Caco-2 (cell line): ENCODE measurements at places on chromosomes 5 and 9. TPM values are rescaled to one million over a fixed set of nuclear protein-coding genes. Genes with fewer than 3 reads are reported as not detected.

TYRP1 gene
- total RNA-seq: not detected in 2 replicates

MOB3B gene
- 4.7 and 5.3 TPM in 2 replicates for total RNA-seq

SEMA5A gene
- total RNA-seq: 27.4 and 34.3 TPM in 2 replicates

MYMK gene
- not detected in 2 replicates for total RNA-seq

SPATA31C2 gene
- total RNA-seq: not detected in 2 replicates

QRFP gene
- not detected in 2 replicates for total RNA-seq

C9orf43 gene
- 1.1 and 1.9 TPM in 2 replicates for total RNA-seq

LHFPL2 gene
- total RNA-seq: 44.0 and 49.7 TPM in 2 replicates

BAAT gene
- total RNA-seq: 1.1 and 1.3 TPM in 2 replicates

AGXT2 gene
- 0.21 TPM in 1 of 2 replicates, not detected in the other for total RNA-seq

ANXA2R gene
- total RNA-seq: 3.1 and 4.1 TPM in 2 replicates

COL15A1 gene
- total RNA-seq: not detected in 2 replicates

RNF183 gene
- total RNA-seq: 1.5 and 3.3 TPM in 2 replicates

GRCh38 chr5:32584646-32585045 lies 711 bp upstream of the SUB1 start:
- H3K4me3 ChIP-seq: no peak overlapping the region
- no peaks in the 10 kb centered on the region for H3K27me3 ChIP-seq
- DNase-seq: no peak
- peak overlapping the region; percentile 91 for H3K27ac ChIP-seq
- H3K4me1 ChIP-seq: peaks cover 16% of the 10 kb centered on the region

- H3K27ac ChIP-seq: no peak overlapping the region
- no peaks in the 10 kb centered on the region for H3K4me1 ChIP-seq
- no peaks in the 10 kb centered on the region for H3K27me3 ChIP-seq
- no peak overlapping the region for H3K4me3 ChIP-seq
Observed at GRCh38 chr5:50709471-50709870, 43.0 kb downstream of the PARP8 start.

- H3K36me3 ChIP-seq: no peaks in the 10 kb centered on the region
- DNase-seq: no peak
- no peak overlapping the region for H3K4me3 ChIP-seq
- H3K27me3 ChIP-seq: no peaks in the 10 kb centered on the region
- no peaks in the 10 kb centered on the region for H3K4me1 ChIP-seq
- no peak overlapping the region for H3K27ac ChIP-seq
Observed at GRCh38 chr5:169832845-169833244, 147.4 kb downstream of the INSYN2B start.

- H3K36me3 ChIP-seq: peaks cover 6% of the 10 kb centered on the region
- no peak for DNase-seq
- H3K27ac ChIP-seq: peak overlapping the region; percentile 93
- H3K27me3 ChIP-seq: no peaks in the 10 kb centered on the region
- H3K4me3 ChIP-seq: peak overlapping the region; percentile 93
Observed at GRCh38 chr5:177311392-177311722, 341 bp downstream of the MXD3 start.

DNA sequence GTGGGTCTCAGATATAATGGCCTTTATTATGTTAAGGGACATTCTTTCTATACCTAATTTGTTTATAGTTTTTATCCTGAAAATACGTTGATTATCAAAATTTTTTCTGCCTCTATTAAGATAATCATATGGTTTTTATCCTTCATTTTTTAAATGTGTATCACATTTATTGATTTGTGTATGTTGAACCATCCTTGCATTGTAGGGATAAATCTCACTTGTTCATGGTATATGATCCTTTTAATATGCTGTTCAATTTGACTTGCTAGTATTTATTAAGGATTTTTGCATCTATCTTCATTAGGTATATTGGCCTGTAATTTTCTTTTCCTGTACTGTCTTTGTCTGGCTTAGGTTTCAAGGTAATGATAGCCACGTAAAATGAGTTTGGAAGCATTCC lies 25.5 kb downstream of the PKD2L2 start:
- H3K4me1 ChIP-seq: no peaks in the 10 kb centered on the region
- H3K27ac ChIP-seq: no peak overlapping the region
- DNase-seq: no peak
- no peak overlapping the region for H3K4me3 ChIP-seq
- no peaks in the 10 kb centered on the region for H3K36me3 ChIP-seq

DNA sequence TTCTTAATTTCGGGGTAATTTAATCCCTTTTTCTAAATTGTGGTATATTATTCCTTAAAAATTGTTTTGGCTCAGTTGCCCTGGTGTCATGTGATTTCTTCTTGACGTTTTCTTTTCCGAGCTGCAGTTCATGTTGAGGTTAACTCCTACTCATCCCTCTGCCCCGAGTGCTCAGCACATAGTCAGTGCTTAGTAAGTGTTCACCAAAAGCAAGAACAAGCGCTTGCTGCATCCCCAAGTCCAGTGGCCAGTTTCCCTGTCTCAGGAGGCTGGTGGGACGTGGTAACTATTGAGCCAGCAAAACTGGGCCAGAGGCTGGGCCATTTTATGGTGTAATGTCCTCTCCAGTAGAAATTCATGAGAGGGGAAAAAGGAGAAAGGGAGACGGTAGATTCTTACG lies 23.3 kb downstream of the TRIO start:
- DNase-seq: no peak
- peaks cover 31% of the 10 kb centered on the region for H3K4me1 ChIP-seq

- no peak for DNase-seq
- H3K27ac ChIP-seq: no peak overlapping the region
- peaks cover 12% of the 10 kb centered on the region for H3K4me1 ChIP-seq
- H3K36me3 ChIP-seq: no peaks in the 10 kb centered on the region
- H3K27me3 ChIP-seq: no peaks in the 10 kb centered on the region
Observed at GRCh38 chr5:36402512-36402906, 100.8 kb upstream of the RANBP3L start.

GRCh38 chr5:68392617-68393016 lies 177.1 kb downstream of the PIK3R1 start:
- no peaks in the 10 kb centered on the region for H3K27me3 ChIP-seq
- no peak for DNase-seq
- H3K4me1 ChIP-seq: peaks cover 13% of the 10 kb centered on the region; the same call in 1 of the 2 replicates
- H3K27ac ChIP-seq: no peak overlapping the region

DNA sequence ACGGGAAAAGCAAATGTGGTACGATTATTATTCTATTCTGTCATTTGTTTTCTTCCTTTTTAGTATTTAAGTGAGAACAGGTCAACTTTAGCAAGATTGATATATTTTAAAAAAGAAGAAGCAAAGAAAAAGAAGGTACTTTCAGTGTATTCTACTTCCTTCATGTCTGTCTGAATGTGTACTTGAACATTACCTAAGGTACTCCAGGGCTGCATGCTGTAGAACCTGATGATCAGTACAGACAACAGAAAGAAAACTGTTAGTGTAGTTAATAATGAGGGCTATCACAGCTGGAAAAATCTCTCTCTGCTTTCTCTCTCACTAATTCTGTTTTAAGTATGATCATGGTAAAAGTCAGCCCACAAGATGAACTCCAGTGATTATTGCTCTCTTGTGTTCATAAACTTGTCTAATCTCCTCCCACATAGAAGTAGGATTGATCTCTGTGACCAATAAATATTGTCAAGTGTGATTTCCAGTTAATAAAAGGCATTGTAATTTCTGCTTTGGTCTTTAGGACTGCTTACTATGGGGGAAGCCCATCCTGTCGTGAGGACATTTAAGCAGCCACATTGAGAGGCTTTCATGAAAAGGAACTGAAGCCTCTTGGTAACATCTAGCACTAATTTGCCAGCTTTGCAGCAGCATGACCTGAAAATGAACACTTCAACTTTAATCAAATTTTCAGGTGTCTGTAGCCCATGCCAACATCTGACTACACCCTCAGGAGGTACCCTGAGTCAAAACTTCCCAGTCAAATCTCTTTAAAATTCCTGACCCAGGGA lies 864.0 kb upstream of the ACO1 start:
- no peak overlapping the region for H3K4me3 ChIP-seq
- H3K27me3 ChIP-seq: no peaks in the 10 kb centered on the region
- H3K36me3 ChIP-seq: no peaks in the 10 kb centered on the region
- H3K27ac ChIP-seq: no peak overlapping the region

DNA sequence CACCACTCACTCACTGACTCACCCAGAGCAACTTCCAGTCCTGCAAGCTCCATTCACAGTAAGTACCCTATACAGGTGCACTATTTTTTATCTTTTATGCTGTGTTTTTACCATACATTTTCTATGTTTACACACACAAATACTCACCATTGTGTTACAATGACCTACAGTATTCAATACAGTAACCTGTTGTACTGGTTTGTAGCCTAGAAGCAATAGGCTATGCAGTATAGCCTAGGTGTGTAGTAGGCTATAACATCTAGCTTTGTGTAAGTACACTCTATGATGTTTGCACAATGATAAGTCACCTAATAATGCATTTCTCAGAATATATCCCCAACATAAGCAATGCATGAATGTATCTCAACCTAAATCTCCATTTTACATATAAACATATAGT lies 541.1 kb downstream of the NR2F1-AS1 start:
- H3K4me1 ChIP-seq: no peaks in the 10 kb centered on the region
- no peaks in the 10 kb centered on the region for H3K36me3 ChIP-seq
- no peak overlapping the region for H3K4me3 ChIP-seq
- no peaks in the 10 kb centered on the region for H3K27me3 ChIP-seq

- H3K27me3 ChIP-seq: no peaks in the 10 kb centered on the region
- no peak for DNase-seq
- H3K4me3 ChIP-seq: no peak overlapping the region
- no peak overlapping the region for H3K27ac ChIP-seq
- H3K36me3 ChIP-seq: no peaks in the 10 kb centered on the region
Observed at GRCh38 chr5:73644385-73644963, 18.5 kb downstream of the ARHGEF28 start.

DNA sequence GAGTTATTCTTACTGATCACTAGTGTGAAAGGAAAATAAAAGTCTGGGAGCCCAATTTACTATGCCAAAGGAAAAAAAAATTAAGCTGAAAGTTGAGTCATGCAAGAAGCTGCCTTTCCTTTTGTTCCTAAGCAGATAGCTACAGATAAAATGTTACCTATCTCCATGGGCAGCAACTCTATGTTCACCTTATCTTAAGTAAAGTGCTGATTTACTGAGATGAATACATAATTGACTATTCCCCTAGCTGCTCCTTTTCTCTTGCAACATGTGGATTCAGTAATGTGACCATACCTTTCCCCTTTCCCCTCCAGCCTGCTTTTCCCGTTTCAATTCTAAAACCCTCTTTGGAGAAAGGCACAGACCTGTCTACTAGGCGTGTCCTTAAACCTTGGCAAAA lies 62.7 kb upstream of the NR5A1 start:
- H3K36me3 ChIP-seq: no peaks in the 10 kb centered on the region
- no peak overlapping the region for H3K4me3 ChIP-seq
- peaks cover 40% of the 10 kb centered on the region for H3K4me1 ChIP-seq
- no peaks in the 10 kb centered on the region for H3K27me3 ChIP-seq

GRCh38 chr5:82359272-82359671 lies 81.1 kb upstream of the RPS23 start:
- H3K36me3 ChIP-seq: no peaks in the 10 kb centered on the region
- no peak overlapping the region for H3K4me3 ChIP-seq
- DNase-seq: no peak
- no peaks in the 10 kb centered on the region for H3K27me3 ChIP-seq
- no peaks in the 10 kb centered on the region for H3K4me1 ChIP-seq

DNA sequence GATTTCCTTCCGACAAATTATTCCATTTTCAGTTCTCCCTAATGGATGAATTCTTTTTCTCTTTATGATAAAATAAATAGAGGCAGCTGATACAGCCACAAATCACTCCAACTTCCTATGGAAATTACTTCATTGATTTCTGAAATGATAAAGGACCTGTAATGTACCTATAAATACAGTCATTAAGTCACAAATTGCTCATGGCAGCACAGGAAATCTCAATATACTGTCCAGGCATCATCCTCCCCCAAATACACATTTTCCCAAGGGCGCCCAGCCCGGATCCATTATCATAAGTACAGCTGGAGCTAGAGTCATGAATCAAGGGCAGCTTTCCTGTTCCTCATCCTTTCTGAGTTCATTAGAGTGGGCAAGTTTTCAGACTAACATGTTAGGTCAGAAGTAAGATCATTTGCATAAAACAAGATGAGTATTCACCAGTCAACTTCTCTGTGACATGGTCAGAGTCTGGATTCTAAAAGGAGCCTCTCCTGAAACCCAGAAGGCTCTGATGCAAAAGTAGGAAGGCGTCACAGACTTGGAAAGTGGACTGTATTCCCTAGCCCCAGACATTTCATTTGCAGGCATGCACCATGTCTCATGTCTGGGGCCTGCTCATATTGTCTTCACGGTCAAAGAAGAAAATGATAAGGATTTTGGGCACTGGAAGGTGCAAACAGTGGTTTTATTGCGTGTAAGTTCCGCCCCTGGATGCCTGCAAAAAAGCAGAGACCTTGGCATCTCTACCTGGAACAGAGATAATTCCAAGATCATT lies 383.2 kb downstream of the PLK2 start:
- no peaks in the 10 kb centered on the region for H3K36me3 ChIP-seq
- no peak overlapping the region for H3K27ac ChIP-seq
- no peaks in the 10 kb centered on the region for H3K4me1 ChIP-seq
- no peak overlapping the region for H3K4me3 ChIP-seq
- no peaks in the 10 kb centered on the region for H3K27me3 ChIP-seq
- DNase-seq: no peak

GRCh38 chr9:85702726-85703289 lies 38.9 kb downstream of the AGTPBP1 start:
- H3K36me3 ChIP-seq: no peaks in the 10 kb centered on the region
- no peaks in the 10 kb centered on the region for H3K4me1 ChIP-seq
- H3K27ac ChIP-seq: no peak overlapping the region
- no peak overlapping the region for H3K4me3 ChIP-seq

DNA sequence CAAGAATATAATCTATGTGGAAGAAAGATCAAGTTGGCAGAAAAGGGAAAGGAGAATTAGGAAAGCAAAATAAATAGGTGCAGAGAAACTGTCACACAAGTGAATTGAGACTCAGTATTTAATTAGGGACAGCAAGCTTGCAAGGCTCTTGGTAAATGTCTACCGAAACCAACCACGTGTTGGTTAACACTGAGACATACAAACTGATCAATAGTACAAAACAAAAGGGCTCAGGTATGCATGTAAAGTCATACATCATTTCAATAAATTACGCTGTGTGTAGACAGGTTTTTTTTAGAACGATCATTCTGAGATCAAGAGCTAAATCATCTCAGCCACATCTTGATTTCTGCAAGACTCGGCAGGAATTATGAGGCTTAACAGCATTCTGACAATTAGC lies 225.4 kb downstream of the EBF1 start:
- DNase-seq: no peak
- H3K4me1 ChIP-seq: no peaks in the 10 kb centered on the region
- no peaks in the 10 kb centered on the region for H3K36me3 ChIP-seq

- H3K36me3 ChIP-seq: no peaks in the 10 kb centered on the region
- DNase-seq: no peak
- H3K27me3 ChIP-seq: no peaks in the 10 kb centered on the region
- no peaks in the 10 kb centered on the region for H3K4me1 ChIP-seq
Observed at GRCh38 chr5:25754895-25755294, 1110.1 kb upstream of the CDH10 start.

GRCh38 chr9:116196806-116197205 lies 43.2 kb downstream of the PAPPA start:
- no peaks in the 10 kb centered on the region for H3K27me3 ChIP-seq
- H3K27ac ChIP-seq: no peak overlapping the region
- H3K36me3 ChIP-seq: no peaks in the 10 kb centered on the region
- no peak for DNase-seq
- H3K4me1 ChIP-seq: no peaks in the 10 kb centered on the region
- H3K4me3 ChIP-seq: no peak overlapping the region
